NCI-H146 (cell line): ENCODE measurements at places on chromosomes 12 and 14.
A peak's percentile ranks its signal among the peaks of the same experiment; 100 is the strongest.

GRCh38 chr12:52191841-52192791, at the start of gene KRT80:
Gene KRT80 (minus strand): TSS chr12:52192014. CDS start chr12:52191902, 112 bp downstream.
- peak; percentile 94 for DNase-seq

DNA sequence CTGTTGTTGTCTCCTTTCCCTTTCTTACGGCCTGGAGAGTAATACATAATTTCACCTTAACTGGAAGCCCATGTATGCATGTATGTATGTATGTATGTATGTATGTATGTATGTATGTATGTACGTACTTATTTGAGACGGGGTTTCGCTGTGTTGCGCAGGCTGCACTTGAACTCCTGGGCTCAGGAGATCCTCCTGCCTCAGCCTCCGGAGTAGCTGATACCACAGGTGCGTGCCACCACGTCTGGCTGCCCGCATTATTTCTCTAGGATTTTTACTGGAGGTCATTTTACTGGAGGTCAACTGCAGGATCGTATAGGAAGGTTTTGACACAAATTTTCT, 644 bp upstream of the OS9 start:
- DNase-seq: no peak

GRCh38 chr12:51911307-51911706, 4.0 kb downstream of the ACVRL1 start:
- DNase-seq: no peak

GRCh38 chr12:112977139-112977538, 1.2 kb upstream of the OAS2 start:
- no peak for DNase-seq

DNA sequence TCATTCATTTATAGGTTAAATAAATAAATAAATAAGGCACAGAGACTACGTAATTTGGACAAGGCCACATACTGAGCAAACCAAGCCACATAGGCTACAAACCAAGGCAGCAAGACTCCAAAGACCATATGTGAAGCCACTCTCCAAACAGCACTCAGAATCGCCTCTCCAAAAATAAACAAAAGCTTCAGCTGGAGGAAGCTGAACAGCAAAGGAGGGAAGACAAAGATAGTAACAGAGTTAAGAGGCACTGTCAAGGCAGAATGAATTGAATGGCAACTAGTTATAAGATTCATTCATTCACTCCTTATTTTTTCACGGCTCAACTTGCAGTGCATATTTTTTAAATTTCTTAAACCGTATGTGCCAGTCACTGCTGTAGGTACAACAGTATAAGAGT, 200.5 kb upstream of the GRIP1 start:
- DNase-seq: peak; percentile 16

- no peak for DNase-seq
Measured at GRCh38 chr14:53927171-53927570, 29.5 kb downstream of the BMP4 start.

GRCh38 chr12:71661977-71662530, 1.6 kb downstream of the ZFC3H1 start:
- no peak for DNase-seq

DNA sequence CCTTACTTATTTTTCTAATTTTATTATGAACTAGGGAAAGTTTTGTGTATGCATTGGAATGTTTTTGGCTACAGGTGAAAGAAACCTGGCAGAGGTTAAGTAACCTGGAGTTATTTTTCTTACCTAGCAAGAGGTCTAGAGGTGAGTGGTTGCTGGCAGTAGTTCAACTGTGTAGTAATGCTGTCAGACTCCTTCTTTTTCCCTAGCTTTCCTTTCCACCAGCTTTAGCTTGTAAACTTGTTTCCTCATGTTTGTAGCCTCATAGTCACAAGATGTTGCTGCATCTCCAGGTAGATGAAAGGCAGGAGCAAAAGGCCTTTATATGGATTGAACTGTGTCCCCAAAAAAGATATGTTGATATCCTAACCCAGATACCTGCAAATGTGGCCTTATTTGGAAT, 105.1 kb upstream of the AMIGO2 start:
- DNase-seq: no peak

DNA sequence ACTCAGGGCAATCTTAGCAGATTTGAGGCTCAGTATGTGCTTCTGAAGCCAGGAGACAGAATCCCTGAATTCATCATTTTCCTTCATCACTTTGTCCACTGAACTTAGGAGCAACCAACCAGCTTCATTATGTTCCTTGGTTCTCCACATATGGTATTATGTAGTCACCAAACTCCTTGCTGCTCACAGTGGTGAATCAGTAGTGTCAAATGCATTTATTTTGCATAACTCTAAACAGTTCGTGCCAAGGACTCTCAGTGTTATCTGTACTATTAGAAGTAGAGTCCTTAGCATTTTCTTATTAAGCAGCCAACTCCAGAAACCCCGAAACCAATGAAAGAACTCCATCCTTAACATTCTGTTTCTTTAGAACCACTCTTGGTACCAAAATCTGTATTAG, 466.9 kb upstream of the RGS6 start:
- DNase-seq: no peak

- DNase-seq: peak; percentile 29
Measured at GRCh38 chr12:130916241-130916911, 37.3 kb upstream of the ADGRD1 start.

GRCh38 chr12:22982635-22983034, 357.7 kb downstream of the ETNK1 start:
- DNase-seq: no peak

- no peak for DNase-seq
Measured at GRCh38 chr14:61466249-61466904, 145.0 kb downstream of the PRKCH start.

- peak; percentile 8 for DNase-seq
Measured at GRCh38 chr14:31252865-31253264, 45.3 kb upstream of the HECTD1 start.

GRCh38 chr14:98229656-98230366, 1042.2 kb downstream of the BCL11B start:
- DNase-seq: no peak

DNA sequence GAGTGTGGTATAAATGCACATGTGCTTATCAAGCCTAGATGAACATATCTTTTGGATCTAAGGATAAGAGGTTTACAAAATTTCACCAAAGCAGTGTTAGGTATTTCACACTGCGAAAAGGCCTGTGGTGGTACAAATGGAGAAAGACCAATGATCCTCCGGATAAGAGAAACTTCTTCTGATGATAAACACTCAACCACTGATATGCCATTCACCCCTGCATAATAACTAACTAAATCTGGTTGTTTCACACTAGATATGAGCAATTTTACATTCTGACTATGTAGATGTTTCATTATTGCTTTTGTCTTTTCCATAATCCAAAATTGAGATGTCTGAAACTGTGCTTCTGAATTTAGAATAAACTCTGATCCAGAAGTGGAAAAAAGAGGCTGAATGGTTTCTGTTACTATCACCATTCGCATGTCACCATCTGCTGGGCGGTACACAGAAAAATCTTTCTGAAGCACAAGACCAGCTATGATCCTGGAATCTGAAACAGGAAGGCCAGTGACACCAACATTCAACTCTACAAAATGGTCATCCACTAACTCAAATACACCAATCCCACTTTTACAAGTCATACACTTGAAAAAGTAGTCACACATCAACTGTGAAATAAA, 1.3 kb downstream of the BBS10 start:
- DNase-seq: peak; percentile 8

GRCh38 chr12:58656254-58657009, 263.9 kb downstream of the LRIG3 start:
- DNase-seq: no peak

GRCh38 chr12:101909646-101910045, 32.3 kb downstream of the DRAM1 start:
- DNase-seq: no peak

GRCh38 chr14:92959761-92960680, 37.1 kb downstream of the CHGA start:
- DNase-seq: peak; percentile 14

DNA sequence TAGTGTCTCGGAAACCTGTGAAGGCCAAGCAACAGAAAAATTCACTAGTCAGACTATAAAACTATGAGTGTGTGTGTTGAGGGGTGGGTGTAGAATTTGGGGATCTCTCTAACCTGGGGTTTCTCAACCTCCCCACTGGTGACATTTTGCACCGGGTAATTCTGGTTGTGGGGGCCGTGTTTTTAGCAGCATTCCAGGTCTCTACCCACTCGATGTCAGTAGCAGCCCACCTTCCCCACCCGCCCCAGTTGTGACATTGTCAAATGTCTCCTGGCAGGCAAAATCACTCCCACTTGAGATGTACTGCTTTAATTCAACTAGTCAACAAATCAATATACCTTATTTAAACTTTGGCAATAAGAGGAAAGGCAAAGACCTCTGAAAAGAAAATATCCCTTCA, 4.1 kb downstream of the GCN1 start:
- no peak for DNase-seq

GRCh38 chr14:75428230-75429104, 645 bp downstream of the JDP2 start:
- DNase-seq: no peak

DNA sequence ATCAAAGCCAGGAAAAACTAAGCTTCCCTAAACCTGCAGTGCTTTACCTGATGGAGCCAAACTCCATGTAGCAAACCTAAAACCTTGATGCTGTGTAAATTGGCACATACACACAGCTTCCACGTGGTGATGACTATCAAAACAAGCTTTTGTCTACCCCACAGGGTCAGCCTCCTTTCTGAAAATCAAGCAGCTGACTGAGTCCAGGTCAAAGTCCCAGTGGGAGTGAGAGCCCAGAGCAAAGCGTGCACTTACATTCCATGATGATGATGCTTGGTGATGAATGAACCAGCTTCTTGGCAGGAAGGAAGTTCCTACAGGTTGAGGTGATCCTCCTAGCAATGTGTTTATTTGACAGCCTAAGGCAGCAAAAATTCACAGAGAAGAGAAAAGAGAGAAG, 630.0 kb upstream of the TBX3 start:
- no peak for DNase-seq

DNA sequence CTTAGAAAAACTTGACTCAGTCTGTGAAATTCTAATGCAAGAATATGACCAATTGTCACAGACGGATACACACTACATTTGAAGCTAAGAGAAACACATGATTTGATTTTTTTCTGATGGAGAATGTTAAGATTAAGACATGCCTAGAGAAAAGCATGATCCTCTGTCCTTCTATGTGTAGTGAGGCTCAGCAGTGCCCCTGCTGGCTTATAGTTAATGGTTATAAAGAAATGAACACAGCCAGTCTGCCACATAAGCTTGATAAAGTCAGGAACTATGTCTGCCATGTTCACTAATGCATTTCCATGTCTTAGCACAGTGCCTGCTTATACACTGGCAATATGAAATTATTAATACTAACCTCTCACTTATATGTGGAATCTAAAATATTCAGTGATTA, 168.1 kb upstream of the DAAM1 start:
- no peak for DNase-seq

DNA sequence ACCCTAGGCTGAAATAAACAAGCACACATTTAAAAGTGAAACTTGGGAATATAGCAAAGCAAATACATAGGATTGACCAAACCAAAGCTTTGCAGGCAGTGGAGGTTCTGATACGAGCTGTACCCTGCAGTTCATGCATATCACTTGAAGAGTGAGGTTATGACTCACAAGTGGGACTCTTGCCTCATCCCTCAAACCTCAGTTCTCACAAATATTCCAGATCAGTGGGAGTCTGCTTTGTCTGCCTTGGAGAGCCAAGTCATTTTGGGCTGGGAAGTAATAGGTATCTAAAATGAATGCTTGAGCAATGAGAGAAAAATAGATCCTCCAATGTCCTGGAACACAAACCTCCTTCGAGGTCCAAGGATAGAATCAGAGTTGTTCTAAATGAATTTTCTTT, 116.4 kb downstream of the LRIG3 start:
- DNase-seq: no peak

GRCh38 chr12:49369411-49370145, 2.3 kb downstream of the SPATS2 start:
- peak; percentile 24 for DNase-seq

DNA sequence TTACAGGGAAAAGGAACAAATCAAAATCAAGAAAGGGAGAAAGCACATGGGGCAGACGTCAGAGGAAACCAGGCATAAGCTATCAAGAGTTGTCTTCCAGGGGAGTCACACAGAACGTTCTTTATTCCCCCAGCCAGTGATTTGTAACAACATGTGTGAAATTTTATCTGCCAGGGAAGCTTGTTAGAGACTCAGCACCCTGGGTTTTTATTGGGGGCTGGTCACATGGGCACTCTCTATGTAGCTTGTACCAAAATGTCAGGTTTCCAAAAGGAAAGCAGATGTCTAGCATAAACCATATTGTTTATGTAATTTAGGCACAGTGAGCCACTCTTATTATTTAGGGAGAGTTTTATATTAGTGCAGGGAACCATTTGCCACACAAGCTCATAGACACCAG, 440.4 kb upstream of the DCN start:
- no peak for DNase-seq

GRCh38 chr12:45732250-45732649, 2.7 kb downstream of the ARID2 start:
- DNase-seq: no peak

GRCh38 chr14:52363961-52364360, 49.8 kb downstream of the PTGER2 start:
- no peak for DNase-seq
